ENCODE measurements at places on chromosomes 4 and X.
A peak's percentile ranks its signal among the peaks of the same experiment; 100 is the strongest.

DNA sequence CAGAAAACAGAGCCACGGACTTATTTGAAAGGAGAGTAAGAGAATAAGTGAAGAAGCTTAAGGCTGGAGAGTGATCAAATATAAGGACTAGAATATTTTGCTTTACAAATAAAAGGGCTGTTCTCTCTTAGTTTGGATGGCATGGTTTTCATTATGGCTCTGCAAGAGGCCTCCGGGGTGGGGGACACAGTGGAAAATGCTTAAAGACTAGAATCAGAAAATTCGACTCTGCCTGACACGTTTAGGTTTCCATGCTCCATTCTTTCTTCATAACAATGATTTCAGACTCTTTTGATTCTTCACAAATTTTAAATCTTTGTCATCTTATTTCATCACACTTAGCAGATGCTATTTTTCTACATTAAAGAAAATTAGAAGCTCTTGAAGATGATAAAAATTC, 632.4 kb upstream of the BOD1L1 start:
- peak; percentile 59 for DNase-seq

- DNase-seq, result no peak
Measured at GRCh38 chr4:91914176-91914804, 389.5 kb upstream of the GRID2 start.

- DNase-seq, result no peak
Measured at GRCh38 chr4:147791865-147792264, 60.0 kb downstream of the ARHGAP10 start.

DNA sequence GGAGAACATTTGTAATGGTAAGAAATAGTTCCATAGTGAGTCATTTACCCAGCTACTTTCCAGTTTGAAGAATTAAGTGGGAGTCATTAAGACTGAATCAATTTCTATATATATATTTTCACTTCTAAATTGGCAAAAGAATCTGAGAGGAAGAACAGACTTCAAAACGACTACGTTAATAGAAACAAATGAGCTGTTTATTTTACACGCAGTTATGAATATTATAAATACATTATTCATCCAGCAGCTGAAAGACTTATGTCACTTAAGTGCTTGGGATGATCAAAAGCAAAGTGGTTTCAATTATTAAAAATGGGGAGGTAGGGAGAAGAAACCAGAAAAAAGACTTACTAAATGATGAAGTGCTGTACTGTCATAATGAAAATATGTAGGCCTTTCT, 260.5 kb upstream of the DDX53 start:
- DNase-seq, result peak; percentile 29

DNA sequence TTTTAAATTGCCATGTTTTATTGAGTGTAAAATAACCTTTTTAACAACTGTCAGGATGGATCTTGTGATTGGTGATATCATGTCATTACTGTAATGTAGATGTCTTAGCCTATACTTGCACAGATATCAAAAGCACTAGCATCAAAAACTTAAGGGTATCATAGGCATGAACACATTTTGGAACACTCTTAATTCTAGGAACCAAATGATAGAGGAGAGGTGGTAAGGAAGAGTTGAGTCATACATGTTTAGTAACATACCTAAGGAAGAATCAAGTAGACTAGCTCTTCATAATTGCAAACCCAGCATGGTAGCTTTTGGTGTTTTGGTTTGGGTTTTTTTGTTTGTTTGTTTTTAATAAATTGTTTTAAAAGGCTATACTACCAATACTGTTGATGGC, 43.4 kb downstream of the SMARCAD1 start:
- no peak for DNase-seq

- DNase-seq, result no peak
Measured at GRCh38 chr4:90852237-90852636, 725.0 kb downstream of the CCSER1 start.

- no peak for DNase-seq
Measured at GRCh38 chr4:113823291-113823659, 61.7 kb upstream of the CAMK2D start.

DNA sequence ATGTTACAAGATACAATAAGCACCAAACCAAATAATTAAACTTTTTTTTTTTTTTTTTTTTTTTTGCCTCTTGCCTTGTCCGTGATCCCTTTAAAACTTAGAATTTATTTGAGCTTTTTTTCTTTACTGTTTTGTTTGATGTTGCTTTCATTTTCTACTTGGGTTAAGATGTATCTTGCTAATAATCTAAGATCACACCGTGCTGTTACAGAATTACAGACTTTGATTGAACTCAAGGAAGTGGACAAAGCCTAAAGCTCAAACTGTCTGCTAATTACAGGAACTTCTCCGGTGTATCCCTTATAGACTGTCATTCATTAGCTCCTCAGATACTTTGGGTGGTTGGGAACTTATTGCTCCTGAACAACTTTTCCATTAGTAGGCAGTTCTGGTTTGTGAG, 26.5 kb downstream of the STIM2 start:
- no peak for DNase-seq

DNA sequence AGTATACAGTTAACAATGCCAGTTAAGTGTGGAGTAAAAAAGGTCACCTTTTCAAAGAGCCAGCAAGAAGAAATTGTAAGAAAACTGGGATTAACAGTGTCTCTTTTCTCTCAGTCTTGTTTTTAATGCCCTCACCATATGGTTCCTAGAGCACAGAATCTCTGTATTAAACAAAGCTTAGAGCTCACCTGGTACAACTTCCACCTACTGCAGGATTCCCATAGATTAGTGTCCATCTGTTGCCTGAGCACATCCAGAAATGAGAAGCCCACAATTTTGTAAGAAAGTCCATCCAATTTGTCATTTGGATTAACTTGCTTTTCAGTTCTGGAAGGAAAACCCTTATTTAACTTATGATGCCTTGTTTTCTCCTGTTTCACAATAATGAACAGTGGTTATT, 1037.1 kb downstream of the STPG2 start:
- DNase-seq, result no peak

GRCh38 chr4:1799387-1800375, 6.6 kb downstream of the FGFR3 start:
- no peak for DNase-seq

- DNase-seq, result no peak
Measured at GRCh38 chr4:101081166-101081565, 266.2 kb downstream of the PPP3CA start.

DNA sequence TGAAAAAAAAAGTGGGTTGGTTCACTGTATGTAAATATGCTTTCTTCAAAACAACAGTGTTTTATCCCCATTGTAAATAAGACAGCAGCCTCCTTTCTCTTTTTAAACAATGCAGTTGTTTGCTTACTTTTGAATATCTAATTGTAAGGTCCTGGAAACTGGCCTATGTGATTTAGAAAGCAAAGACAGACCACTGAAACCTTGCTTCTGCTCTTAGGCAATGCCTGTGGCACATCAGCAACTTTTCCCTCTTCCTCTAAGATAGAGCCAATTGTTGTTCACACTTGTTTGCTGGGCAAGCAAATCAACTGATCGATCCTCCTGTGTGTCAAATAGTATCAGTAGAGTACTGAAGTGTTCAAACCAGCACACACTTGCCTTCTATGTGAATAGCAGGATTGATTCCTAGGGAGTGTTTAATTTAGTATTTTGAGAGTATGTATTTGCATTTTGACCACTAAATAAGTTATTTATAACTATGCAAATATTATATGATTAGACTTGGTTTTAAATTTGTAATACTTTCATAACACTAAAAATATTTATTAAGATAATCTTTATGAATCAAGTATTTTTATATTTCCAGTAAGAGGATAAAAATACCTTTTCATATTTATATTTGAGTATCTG, 55.4 kb upstream of the GRPR start:
- DNase-seq, result no peak

DNA sequence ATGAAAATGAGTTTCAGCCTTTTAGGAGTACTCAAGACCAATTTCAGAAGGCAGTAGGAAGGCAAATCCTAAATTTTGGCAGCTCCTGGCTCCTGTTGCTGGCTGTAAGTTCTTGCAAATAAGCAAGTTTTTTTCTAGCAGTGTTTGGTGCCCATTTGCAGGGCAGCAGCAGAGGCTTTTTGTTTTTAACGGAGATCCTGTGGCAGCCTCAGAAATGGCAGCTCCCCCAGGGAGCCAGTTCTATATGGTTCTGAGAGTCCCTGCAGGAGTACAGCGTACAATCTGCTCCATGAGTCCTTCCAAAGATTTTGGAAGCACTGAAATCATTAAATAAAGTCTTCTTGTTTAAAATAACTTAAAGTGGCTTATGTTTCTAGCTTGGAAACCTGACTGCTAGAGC, 171.9 kb downstream of the NDST4 start:
- no peak for DNase-seq

GRCh38 chr4:138789796-138790195, 225.8 kb upstream of the NOCT start:
- no peak for DNase-seq

DNA sequence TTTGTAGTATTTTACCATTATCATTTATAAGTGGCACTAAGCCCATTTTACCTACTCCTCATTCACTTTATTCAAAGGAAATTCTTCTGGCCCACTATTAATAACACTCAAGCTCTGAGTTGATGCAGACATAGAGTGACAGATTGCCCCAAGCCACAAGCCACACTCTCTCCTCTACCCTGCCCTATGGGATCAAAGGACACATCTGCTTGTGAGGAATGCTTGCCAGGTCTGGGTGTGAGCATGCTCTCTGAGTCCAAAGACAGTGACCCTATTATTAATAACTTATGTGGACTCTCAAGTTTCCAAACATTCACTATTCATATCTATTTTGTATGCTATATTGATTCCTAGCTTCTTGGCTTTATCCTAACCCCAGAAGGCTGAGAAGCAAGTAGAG, 18.5 kb downstream of the ETNPPL start:
- DNase-seq, result no peak

DNA sequence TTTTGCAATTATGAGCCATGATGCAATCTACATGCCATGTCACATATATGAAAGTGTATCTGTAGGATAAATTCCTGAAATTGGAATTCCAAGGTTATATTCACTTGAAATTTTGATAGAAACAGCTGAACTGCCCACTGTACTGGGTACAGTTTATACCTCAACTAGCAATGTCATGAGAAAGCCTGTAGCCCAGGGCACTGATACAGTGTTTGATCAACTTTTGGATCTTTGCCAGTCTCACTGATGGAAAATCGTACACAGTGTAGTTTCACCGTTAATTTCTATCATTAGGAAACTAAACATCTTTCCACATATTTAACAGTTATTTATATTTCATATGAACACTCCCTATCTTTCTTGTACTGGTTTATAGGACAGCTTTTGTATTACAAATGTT, 34.2 kb downstream of the TAPT1 start:
- DNase-seq, result no peak

DNA sequence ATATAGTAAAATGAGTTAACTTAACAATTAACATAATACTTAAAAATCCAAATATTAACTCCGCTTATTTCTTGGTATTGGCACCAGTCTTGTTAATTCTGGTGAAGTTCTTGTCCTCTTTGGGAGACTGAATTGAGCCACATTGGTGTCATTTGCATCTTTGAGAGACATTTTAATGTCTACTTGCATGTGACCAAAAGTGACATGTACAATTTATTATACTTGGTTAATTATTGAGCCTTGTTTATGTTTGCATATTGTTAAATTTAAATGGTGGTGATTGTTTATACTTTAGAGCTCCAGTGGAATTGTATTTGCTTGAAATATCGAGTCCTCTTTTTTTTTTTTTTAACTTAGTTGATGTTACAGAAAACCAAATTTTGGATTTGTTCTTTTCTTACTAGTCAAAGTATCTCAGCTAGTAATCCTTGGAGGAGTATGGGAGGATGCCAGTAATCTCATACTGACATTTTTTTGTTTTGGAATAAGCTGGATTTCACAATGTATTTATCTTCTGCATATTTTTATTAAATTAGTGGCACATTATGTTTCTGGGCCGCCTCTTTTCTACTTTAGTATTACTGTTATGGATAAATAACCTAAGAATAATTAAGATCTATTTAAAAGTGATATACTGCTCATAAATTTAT, 3.9 kb downstream of the SPCS3 start:
- peak; percentile 33 for DNase-seq

DNA sequence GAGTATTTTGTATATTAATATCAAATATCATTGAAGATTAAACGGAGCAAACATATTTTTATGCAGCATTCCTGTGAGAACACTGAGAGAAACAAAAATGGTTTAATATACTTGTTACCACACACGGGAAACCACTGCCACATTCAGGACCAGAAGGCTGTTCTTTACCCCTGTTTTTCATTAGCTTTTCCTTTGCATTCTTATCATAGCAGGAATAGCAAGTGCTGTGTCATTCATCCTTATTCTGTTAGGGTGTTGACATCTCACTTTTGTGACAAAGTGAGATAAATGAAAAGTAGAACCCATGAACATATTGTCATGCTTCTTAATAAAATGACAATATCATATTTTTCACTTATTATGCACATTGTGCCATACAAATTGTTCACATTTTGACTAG, 212.4 kb upstream of the NDST4 start:
- DNase-seq, result peak; percentile 53

DNA sequence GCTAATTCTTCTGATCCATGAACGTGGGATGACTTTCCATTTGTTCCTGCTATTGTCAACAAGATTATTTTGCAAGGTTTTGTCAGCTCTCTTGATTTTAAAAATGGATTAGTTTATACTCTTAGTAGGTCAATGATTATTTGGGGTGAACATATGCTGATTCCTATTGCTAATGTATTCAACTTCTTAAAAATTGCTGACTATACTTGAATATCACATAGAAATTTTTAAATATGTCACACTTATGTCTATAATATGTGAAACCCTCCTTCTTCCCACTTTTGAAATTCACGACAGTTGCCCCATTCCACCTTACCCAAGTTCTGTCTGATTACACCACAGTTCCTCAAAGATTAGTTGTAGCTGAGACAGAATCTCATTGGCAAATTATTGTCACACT, 465.7 kb upstream of the TENM3 start:
- DNase-seq, result no peak

- no peak for DNase-seq
Measured at GRCh38 chr4:52880994-52881393, 18.9 kb downstream of the RASL11B start.

- no peak for DNase-seq
Measured at GRCh38 chrX:13491061-13491460, 78.3 kb upstream of the EGFL6 start.

DNA sequence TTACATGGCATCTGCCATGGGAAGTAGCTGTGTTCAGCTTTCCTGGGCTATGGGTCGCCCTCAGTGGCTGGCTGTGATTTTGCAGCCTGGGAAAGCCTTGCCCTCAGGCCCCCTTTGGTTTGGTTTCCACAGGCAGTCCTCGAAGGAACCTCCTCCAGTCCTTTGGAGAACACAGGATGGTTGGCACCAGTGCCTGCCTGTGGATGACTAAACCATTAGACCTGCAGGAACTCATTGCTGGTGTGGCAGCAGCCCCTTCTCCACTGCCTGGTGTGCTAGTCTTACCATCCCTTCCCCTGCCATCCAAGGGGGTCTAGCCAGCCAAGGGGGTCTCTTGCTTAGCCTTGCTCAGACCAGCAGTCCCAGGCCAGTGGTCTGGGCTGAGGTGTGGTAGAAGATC, 71.4 kb upstream of the PJA1 start:
- DNase-seq, result no peak

DNA sequence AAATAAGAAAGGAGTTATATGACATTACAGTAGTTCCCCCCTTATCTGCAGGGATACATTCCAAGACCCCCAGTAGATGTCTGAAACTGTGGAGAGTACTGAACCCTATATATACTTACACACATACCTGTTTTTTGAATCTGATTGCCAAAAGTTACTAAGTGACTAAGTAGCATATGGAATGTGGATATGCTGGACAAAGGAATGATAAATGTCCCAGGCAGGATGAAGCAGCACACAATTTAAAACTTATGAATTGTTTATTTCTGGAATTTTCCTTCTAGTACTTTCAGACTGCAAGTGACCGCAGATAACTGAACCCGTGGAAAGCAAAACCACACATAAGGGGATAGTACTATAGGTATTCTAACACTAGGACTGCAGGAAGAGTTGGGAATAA, 22.7 kb downstream of the UGDH start:
- no peak for DNase-seq
